ENCODE measurements at places on chromosomes 6 and 20.
A peak's percentile ranks its signal among the peaks of the same experiment; 100 is the strongest.

- no peak for DNase-seq
These were observed 238.2 kb downstream of the GMDS start for GRCh38 chr6:2007165-2007564.

DNA sequence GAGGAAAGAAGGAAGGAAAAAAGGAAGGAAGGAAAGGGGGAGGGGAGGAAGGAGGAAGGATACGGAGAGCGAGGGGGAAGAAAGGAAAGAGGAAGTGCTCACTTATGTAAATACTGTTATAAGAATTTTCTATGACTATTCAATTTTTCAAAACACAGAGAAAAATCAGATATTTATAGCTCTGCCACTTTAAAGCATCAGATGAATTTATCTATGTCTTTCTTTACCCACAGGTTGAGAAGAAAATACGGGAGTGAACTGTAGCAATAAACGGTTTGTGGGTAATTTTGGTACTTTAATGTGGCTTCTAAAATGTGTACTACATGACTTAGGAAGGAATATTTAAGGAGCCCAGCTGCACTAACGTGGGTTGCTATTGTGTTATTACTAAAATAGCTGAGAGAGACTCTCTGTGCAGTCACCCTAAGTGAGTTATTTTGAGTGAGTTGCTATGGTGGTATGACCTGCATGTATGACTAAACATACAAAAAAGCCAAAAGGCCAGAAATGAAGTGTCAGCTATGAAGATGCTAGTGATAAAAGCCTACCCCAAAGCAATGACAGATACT lies 225.5 kb downstream of the SOD2 start:
- no peak for DNase-seq

- peak; percentile 27 for DNase-seq
These were observed 56.4 kb downstream of the NRN1 start for GRCh38 chr6:5950361-5950785.

DNA sequence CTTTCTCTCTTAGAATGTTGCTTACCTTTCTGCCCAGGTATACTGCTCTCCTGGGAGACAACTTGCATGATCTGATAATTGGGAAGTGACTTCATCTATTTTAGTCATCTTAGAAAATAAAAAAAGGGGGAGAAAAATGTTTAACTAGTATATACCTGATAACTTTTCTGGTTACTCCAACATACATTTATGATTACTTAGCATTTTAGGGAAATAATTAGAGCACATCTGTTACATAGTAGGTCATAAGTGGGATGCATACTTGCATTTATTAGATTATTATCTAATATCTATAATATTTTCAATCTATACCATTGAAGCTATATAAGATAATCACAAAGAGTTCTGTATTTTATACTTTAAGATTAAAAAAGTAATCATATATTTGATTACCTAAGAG lies 193.9 kb upstream of the EYS start:
- DNase-seq = no peak

DNA sequence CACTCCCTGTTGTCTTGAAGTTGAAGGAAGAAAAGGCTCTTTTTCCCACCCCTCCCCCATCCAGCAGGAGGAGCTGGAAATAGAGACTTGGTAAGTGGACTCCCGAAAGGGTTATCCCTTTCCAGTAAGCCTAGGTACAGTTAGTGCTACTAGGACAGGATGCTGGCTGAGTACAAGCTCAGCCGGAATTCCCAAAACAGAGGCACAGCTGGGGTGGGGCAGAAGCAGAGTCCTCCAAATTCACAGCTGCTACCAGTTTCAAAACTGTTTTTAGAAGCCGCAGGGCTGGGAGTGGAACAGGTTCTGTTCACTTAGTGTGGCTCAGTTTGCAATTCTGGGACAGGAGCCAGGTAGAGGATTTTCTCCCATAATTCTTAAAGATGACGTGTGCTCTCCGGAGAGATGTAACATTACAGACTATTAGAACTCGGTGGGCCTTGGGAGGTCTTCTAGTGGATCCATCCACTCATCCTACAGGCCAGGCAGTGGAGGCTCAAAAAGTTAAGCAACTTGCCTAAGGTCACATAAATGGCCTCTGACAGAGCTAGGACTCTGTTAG lies 19.0 kb upstream of the UTRN start:
- DNase-seq = no peak

- no peak for DNase-seq
These were observed 8.3 kb downstream of the LRRN4 start for GRCh38 chr20:6045566-6045965.

DNA sequence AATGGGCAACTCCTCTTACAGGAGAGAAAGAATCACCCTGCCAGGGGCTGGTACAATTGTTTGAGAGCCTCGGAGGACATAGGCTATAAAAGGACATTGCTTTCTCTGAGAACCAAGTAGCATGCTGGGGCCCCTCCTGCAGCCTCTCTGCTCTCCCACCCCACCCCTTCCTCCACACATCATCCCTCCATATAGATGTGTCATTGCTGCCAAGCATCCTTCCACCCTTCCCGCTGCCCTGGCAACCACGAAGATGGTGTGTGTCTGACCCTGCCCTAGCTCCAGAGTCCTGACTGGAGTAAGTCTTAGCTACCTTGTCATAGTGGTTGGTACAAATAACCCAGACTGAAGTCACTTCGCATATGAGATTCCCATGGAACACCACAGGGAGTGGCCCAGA lies 129.7 kb downstream of the SNX5 start:
- DNase-seq = no peak

GRCh38 chr20:9015984-9016324 lies 52.9 kb upstream of the PLCB4 start:
- no peak for DNase-seq

GRCh38 chr6:163738304-163738703 lies 323.8 kb downstream of the QKI start:
- no peak for DNase-seq

- DNase-seq = no peak
These were observed 41.7 kb downstream of the LRRN4 start for GRCh38 chr20:6012179-6012578.

- no peak for DNase-seq
These were observed 145.3 kb upstream of the TCF21 start for GRCh38 chr6:133743621-133744020.

GRCh38 chr6:143015300-143015706 lies 45.4 kb upstream of the AIG1 start:
- no peak for DNase-seq

DNA sequence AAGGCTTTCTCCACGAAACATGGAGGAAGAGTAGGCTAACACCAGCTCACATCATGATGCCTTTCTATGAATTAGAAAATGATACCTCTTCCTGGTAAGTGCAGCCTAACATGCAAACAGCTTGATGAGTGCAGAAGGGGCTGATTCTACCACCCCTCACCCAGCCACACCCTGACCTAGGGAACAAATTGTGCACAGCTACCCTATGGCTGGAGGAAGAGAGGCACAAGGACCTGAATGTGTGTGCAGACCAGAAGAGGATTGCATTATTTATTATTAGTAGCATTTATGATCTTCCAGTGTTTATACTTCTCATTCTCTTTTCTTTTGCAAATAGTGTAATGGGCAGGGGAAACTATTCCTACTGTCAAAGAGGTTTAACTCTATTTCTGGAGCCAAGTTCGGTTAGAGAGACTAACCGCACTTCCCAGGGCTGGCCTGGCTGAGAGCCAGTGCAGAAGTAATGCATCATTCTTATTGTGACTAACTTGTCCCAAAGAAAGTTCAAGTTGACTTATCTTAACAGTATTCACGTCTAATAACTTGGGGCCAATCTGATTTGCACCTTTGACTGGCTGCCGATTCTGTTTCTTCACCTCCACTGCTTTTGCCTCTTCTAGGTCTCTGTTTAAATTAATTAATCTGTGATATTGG lies 237.5 kb downstream of the CD83 start:
- peak; percentile 70 for DNase-seq

Measured in stimulated activated CD4-positive, alpha-beta T cell treated with anti-CD3 and anti-CD28 coated beads, Interleukin-15, amount 100 ng/mL, for 24 hours (primary cell).